Endodermal cell (in vitro differentiated cells): ENCODE measurements at places on chromosomes 3 and 15. TPM values are rescaled to one million over a fixed set of nuclear protein-coding genes. Genes with fewer than 3 reads are reported as not detected.
A peak's percentile ranks its signal among the peaks of the same experiment; 100 is the strongest.

DNA sequence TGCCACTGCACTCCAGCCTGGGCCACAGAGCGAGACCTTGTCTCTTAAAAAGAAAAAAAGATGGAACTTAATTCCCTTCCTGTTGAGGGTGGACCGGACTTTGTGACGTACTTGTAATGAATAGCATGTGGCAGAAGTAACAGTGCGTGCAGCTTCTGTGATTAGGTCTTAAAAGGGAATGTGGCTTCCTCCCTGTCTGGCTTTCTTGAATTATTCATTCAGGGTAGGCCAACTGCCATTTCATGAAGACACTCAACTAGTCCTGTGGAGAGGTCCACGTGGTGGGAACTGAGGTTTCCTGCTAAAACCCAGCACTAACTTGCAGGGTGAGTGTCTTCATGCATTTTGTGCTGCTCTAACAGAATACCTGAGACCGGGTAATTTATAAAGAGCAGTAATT lies 98.9 kb upstream of the PIAS1 start:
- H3K4me3 ChIP-seq: no peak overlapping the region
- no peaks in the 10 kb centered on the region for H3K36me3 ChIP-seq
- H3K27ac ChIP-seq: no peak overlapping the region
- H3K27me3 ChIP-seq: no peaks in the 10 kb centered on the region
- no peaks in the 10 kb centered on the region for H3K4me1 ChIP-seq

DNA sequence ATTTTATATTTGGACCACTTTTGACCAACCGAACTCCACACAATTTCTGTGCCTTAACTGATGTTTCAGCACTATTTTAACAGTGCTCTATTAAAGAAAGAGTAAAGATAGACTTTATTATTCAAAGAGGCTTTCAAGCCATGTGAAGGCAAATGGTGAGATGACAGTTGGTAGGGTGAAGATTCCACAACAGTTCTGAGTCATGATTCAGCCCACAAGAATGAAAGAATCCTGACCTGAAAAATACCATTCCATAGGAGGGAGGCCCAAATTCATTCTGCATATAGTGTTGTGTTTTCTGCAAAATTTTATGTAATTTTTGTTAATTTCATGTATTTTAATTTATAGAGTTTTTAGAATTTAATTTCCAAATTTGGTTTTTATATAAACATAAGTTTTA lies 135.6 kb upstream of the STAC start:
- no peak for DNase-seq
- no peaks in the 10 kb centered on the region for H3K27me3 ChIP-seq
- H3K4me1 ChIP-seq: no peaks in the 10 kb centered on the region
- no peak overlapping the region for H3K27ac ChIP-seq
- no peak overlapping the region for H3K4me3 ChIP-seq
- H3K36me3 ChIP-seq: no peaks in the 10 kb centered on the region

DNA sequence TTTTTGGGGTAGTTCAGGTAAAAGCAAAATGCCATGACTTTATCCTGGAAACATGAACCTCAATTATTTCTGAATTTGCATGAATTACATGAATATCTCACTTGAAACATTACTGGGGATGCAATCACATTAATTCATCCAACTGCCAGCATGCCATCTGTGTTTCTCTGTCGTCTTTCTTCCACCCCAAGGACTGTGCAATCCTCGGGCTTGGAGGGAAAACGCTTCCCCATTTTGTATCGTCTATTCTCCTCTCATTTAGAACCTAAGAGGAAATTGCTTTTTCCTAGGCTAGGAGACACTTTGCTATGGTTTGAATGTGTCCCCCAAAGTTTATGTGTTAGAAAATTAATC lies 109.4 kb downstream of the SQOR start:
- no peak for DNase-seq
- no peak overlapping the region for H3K4me3 ChIP-seq
- H3K27ac ChIP-seq: no peak overlapping the region
- H3K27me3 ChIP-seq: peaks cover 11% of the 10 kb centered on the region
- H3K36me3 ChIP-seq: no peaks in the 10 kb centered on the region

- H3K27me3 ChIP-seq: no peaks in the 10 kb centered on the region
- no peak overlapping the region for H3K4me3 ChIP-seq
- no peak for DNase-seq
- no peaks in the 10 kb centered on the region for H3K36me3 ChIP-seq
- no peaks in the 10 kb centered on the region for H3K4me1 ChIP-seq
Observed at GRCh38 chr15:38154837-38155236, 97.8 kb upstream of the SPRED1 start.

Gene C3orf18
- 12.3 and 14.4 TPM in 2 replicates for total RNA-seq

Gene GCNT3
- 0.48 and 0.52 TPM in 2 replicates for total RNA-seq

GRCh38 chr15:75029378-75030022 lies 6.1 kb downstream of the PPCDC start:
- peak; percentile 97 for DNase-seq
- peaks cover 25% of the 10 kb centered on the region for H3K36me3 ChIP-seq
- peaks cover 17% of the 10 kb centered on the region for H3K4me1 ChIP-seq
- no peak overlapping the region for H3K27ac ChIP-seq
